ENCODE measurements at places on chromosomes 2 and 18. TPM values are rescaled to one million over a fixed set of nuclear protein-coding genes. Genes with fewer than 3 reads are reported as not detected.

DNA sequence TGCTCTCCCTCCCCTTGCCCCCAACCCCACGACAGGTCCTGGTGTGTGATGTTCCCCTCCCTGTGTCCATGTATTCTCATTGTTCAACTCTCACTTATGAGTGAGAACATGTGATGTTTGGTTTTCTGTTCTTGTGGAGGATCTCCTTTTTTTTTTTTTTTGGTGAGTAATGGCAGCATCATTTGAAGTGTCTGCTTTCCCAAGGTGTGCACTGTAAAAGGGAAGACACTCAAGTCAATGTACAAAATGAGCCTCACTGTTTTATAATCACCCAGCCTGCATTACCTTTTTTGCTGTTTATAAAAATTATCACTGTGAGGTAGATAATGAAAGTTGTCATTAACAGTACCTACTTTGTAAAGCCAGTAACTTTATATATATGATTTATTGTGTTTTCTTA lies 56.9 kb downstream of the INSIG2 start:
- no peak for DNase-seq

- DNase-seq: no peak
Observed at GRCh38 chr18:45253056-45253565, 362.2 kb upstream of the SLC14A2 start.

The ANKRD36 gene
- 16.5 TPM for polyA plus RNA-seq

DNA sequence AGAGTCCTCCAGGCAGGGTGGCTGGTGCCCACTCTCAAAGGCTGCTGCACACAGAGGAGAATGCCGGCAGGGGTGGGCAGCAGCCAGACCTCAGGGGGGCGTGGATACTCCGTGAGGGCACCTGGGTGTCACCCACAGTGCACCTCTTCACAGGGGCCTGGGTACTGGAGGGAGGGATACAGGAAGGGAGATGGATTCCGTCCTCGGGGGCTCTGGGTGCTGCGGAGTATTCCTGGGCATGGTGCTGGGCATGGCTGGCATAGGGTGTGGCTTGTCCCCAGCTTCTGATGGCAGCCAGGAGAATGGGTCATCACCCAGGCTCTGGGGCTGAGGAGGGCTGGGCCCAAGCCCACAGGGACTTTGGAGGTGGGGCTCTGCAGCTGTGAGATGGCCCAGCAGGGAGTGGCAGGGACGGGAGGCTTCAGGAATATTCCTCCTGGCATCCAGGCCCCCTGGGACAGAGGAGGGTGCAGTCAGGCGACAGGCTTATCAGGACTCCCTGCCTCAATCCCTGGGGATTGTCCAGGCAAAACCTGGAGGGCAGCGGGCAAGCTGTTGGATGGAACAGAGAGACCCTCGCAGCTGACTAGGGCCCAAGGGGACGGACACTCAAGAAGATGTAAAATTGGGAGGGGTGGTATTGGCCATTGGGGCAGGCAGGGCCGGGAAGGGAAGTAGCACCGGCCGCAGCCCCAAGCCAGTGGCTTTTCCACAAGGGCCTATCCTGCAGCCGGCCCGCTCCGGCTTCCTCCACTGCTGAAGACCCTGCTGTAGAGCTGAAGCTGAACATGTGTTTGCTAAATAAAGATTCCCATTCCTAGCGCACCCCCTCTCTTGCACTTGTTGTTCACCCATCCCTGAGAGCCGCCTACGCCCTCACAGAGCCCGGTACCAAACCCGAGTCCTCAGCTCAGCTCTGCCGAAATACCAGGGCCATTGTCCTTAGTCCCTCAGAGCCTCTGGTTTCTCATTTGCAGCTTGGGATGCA lies 5.7 kb upstream of the KLHL30 start:
- no peak for DNase-seq

The DNAJC5G gene
- 0.59 TPM for polyA plus RNA-seq

GRCh38 chr2:240397924-240398645 lies 37.4 kb upstream of the GPC1 start:
- no peak for DNase-seq

The ERFE gene
- polyA plus RNA-seq: 10.2 TPM

- no peak for DNase-seq
Observed at GRCh38 chr18:22204214-22204536, 34.8 kb downstream of the GATA6 start.

The TCF7L1 gene
- 60.9 TPM for polyA plus RNA-seq

- no peak for DNase-seq
Observed at GRCh38 chr18:27075828-27076227, 109.3 kb downstream of the CHST9 start.

All from renal cortex interstitium (tissue), 15 donors.